Activated naive CD4-positive, alpha-beta T cell treated with anti-CD3 and anti-CD28 coated beads, Interleukin-2, amount 50 U/mL, for 72 hours (primary cell): ENCODE measurements at places on chromosomes 2 and 18.

- no peak for DNase-seq
These were observed 56.3 kb downstream of the BOLA3 start for GRCh38 chr2:74091391-74091790.

- no peak for DNase-seq
These were observed 45.7 kb downstream of the STAT4 start for GRCh38 chr2:191105082-191105481.

GRCh38 chr18:60831971-60832370 lies 459.4 kb upstream of the MC4R start:
- no peak for DNase-seq

DNA sequence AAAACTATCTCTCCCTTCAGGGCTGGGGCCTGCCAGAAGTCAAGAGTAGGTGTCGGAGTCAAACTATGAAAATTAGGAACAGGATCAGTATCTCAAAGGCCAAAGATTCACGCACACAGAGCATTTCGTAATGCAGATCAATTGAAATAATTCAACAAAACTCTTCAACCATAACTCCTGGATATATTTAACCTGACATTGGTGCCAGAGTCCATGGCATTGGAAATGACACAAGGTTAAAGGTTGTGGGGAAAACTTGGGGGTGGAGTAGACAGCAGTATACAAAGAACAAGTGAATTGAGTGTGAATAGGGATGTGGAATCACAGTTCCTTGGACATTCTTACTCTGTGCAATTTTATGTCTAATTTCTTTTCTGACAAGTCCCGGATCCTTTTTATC lies 788.0 kb upstream of the GYPC start:
- no peak for DNase-seq

- no peak for DNase-seq
These were observed 433.3 kb upstream of the TCF4 start for GRCh38 chr18:56021136-56021808.

GRCh38 chr2:45459860-45460259 lies 151.2 kb downstream of the SRBD1 start:
- DNase-seq = no peak

DNA sequence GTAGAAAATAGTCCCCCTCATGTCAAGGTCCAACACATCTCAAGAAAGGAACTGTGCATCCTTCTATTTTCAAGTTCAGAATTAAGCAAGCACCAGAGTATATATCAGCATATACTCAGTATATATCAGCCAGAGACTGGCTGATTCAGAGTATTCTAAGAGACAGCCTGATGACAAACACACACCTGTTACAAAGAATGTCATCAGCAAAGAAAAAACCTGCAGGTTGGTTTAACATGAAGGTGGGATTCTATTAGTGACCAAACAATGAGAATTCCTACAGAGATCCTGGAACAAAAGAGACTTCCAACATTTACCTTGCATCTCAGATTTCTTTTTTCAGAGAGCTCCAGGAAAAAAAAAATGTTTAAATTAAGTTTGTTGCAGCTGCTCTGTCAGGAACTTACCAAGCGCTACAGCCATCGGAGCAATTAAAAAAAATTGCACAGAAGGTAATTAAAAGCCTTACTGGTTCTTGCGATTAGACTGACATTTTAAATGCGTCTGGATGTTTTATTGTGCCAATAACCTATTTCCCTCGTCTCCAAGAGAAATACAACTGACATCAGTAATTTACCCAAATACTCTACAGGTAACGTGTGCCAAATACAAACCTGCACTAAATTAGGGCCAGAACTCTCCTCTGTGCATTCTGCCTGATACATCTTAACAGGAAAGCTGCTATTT lies 218.1 kb downstream of the HNMT start:
- no peak for DNase-seq

DNA sequence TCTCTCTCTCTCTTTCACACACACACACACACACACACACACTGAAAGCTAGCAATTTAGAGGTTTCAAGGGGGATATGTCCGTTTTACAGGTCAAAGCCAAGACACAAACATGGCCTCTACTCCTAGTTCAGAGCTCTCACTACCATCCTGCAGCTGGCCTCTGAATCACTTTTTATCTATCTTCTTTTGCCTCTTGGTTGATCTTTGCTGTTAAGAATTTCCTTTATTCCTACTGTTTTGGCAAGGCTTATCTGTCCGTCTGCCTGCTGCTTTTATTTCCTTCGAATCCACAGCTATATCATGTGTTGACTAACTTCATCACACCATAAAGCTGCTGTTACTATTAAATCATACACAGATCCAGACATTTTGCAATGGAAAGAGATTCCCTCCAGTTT lies 543.0 kb downstream of the PLCL1 start:
- DNase-seq = no peak

DNA sequence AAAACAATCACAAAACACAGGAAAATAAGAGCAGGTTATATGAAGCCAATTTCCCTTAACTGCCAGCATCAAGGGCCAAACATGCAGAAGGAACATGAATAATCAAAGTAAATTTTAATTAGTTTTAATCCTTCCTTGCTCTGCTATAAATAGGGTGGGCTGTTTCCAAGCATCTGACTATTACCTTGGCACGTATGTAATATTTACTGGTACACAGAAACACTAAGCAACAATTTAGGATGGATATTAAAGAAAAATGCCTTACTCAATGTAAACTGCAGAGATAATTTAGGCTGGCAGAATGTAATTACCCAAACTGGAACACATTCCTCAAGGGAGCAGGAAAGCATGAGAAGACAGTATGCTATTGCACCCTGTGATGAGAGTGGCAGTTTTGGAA lies 468.2 kb downstream of the TDRD15 start:
- no peak for DNase-seq
